ENCODE measurements at places on chromosomes 2 and 18. TPM values are rescaled to one million over a fixed set of nuclear protein-coding genes. Genes with fewer than 3 reads are reported as not detected.

DNA sequence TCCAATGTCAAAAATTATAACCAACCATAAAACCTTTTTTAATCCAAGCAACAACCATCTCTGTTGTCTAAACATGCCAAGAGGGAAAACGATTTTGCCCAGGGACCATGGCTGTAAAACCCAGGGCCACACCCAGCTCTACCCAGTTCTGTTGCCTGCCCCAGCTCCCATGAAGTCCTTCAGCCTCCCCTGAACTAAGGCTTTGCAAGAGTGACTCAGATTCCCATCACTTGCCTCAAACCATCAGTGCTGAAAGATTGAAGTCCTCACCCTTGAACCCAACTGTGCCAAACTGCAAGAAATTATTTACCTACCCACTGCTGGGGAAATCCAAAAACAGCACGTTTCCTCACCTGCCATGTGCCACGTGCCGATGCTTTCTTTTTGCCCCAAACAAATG, 102.5 kb downstream of the TFCP2L1 start:
- no peak for DNase-seq

Gene ALPP
- 0.07 TPM for polyA plus RNA-seq

Gene GALR1
- polyA plus RNA-seq, result 0.03 TPM

Gene HDLBP
- 388 TPM for polyA plus RNA-seq

Gene GPR155
- polyA plus RNA-seq, result 4.2 TPM

Gene SCLY
- polyA plus RNA-seq, result 17.8 TPM

Gene MGAT4A
- polyA plus RNA-seq, result 20.2 TPM

DNA sequence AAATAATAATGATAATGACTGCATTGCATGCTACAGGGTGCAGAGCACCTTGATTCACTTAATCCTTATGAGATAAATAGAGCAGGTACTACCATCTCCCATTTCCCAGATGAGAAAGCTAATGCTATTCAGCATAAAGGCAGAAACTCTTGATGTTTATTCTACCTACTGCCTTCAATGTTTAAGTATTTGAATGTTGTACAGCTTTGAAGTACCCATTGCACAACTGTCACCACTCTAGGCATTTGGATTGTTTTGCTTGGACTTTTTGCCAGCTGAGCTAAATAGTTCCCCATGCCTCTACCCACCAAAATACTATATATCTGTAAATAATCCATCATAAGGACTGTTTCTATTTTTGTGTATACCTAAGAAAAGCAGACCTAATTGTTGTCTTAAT, 7.7 kb upstream of the MXD1 start:
- DNase-seq, result no peak

All from left lung (tissue), 14 donors.